ENCODE measurements at places on chromosomes 4 and X. TPM values are rescaled to one million over a fixed set of nuclear protein-coding genes. Genes with fewer than 3 reads are reported as not detected.

Gene NKX3-2
- total RNA-seq = not detected

GRCh38 chrX:131827935-131828334, 195.2 kb upstream of the STK26 start:
- DNase-seq = peak; percentile 29
- H3K27me3 ChIP-seq = no peaks in the 10 kb centered on the region
- peaks cover 15% of the 10 kb centered on the region for H3K4me1 ChIP-seq
- H3K27ac ChIP-seq = no peak overlapping the region
- H3K4me3 ChIP-seq = no peak overlapping the region
- no peaks in the 10 kb centered on the region for H3K36me3 ChIP-seq

GRCh38 chr4:152039023-152039481, 278.2 kb upstream of the GATB start:
- H3K36me3 ChIP-seq = no peaks in the 10 kb centered on the region
- H3K27me3 ChIP-seq = no peaks in the 10 kb centered on the region
- DNase-seq = no peak
- H3K4me1 ChIP-seq = no peaks in the 10 kb centered on the region

DNA sequence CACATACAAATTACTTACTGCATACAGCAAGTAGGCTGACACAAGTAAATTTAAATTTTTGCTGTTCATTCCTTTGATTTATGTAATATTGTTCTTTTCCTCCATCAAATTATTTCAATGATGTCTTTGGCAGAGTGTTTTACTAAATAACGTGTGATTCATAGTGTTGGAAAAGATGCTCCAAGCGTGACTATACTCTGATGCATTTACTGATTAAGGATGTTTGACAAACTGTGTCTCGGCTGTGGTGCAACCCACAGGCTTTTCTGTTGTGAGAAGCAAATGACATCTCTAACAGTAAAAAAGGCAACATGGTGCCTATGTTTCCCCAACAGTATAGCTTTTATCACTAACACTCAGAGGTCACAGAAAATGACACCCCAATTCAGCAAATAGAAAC, 540.9 kb downstream of the PPP4R3C start:
- H3K36me3 ChIP-seq = no peaks in the 10 kb centered on the region
- H3K4me1 ChIP-seq = no peaks in the 10 kb centered on the region
- DNase-seq = no peak
- no peaks in the 10 kb centered on the region for H3K27me3 ChIP-seq

Gene NLGN4X
- total RNA-seq = 0.12 TPM

DNA sequence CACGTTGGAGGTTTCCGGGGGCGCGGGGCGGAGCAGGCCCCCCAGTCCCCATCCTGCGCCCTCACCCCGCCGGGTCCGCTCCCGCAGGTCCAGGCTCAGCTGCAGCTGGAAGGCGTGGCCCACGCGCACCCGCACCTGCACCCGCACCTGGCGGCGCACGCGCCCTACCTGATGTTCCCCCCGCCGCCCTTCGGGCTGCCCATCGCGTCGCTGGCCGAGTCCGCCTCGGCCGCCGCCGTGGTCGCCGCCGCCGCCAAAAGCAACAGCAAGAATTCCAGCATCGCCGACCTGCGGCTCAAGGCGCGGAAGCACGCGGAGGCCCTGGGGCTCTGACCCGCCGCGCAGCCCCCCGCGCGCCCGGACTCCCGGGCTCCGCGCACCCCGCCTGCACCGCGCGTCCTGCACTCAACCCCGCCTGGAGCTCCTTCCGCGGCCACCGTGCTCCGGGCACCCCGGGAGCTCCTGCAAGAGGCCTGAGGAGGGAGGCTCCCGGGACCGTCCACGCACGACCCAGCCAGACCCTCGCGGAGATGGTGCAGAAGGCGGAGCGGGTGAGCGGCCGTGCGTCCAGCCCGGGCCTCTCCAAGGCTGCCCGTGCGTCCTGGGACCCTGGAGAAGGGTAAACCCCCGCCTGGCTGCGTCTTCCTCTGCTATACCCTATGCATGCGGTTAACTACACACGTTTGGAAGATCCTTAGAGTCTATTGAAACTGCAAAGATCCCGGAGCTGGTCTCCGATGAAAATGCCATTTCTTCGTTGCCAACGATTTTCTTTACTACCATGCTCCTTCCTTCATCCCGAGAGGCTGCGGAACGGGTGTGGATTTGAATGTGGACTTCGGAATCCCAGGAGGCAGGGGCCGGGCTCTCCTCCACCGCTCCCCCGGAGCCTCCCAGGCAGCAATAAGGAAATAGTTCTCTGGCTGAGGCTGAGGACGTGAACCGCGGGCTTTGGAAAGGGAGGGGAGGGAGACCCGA, 14.0 kb downstream of the SHOX start:
- H3K36me3 ChIP-seq = no peaks in the 10 kb centered on the region
- peaks cover 4% of the 10 kb centered on the region for H3K27me3 ChIP-seq
- H3K27ac ChIP-seq = no peak overlapping the region
- H3K4me1 ChIP-seq = no peaks in the 10 kb centered on the region

Gene F8A2
- total RNA-seq = not detected

DNA sequence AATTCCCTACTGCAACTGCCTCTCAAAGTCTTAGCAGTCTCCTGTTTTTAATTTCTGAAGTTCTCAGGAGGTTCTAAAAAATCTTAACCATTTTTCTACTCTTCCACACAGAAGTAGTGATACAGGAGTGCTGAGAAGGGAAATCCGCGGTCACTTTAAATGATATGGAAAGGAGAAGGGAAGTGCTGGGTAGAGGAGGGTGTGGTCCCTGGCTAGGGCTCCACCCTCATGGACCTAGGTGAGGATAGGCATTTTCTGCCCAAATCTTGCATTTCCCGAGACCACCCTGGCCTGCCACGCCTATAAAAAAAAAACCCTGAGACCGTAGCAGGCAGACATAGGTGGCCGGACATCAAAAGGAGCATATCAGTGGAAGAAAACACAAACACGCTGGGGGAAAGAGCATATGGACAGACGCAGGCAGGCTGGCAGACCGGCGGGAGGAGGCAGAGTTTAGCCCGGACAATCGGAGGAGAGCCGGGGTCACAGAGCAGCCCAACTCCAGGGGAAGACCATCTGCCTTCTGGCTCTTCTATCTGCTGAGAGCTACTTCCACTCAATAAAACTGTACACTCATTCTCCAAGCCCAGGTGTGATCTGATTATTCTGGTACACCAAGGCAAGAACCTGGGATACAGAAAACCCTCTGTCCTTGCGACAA, 85.7 kb downstream of the POU3F4 start:
- H3K27ac ChIP-seq = no peak overlapping the region
- H3K4me1 ChIP-seq = no peaks in the 10 kb centered on the region
- no peaks in the 10 kb centered on the region for H3K27me3 ChIP-seq
- DNase-seq = no peak

Gene SGMS2
- total RNA-seq = not detected

- no peak overlapping the region for H3K4me3 ChIP-seq
- no peaks in the 10 kb centered on the region for H3K27me3 ChIP-seq
- H3K36me3 ChIP-seq = no peaks in the 10 kb centered on the region
- H3K27ac ChIP-seq = no peak overlapping the region
- H3K4me1 ChIP-seq = no peaks in the 10 kb centered on the region
- no peak for DNase-seq
Measured at GRCh38 chr4:52783069-52783468, 31.8 kb upstream of the ERVMER34-1 start.

DNA sequence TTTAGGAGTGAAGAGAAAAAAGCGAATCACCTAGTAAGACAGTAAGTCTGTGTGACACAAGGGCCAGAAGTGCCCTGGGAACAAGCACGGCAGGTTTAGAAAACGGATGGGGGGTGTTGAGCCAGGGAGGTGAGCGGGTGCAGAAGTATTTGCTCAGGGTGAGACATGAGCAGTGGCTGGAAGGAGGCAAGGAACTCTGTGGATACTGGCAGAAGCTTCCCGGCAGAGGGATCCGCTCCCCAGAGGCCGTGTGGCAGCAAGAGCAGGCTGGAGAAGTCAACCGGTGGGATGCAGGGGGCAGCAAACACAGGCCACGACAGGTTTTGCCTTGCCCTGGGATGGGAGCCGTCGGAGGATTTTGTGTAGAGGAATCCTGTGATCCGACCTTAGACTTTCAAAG, 2.3 kb upstream of the UVSSA start:
- no peak overlapping the region for H3K27ac ChIP-seq
- DNase-seq = no peak
- no peak overlapping the region for H3K4me3 ChIP-seq

Gene SSR4
- 188 TPM for total RNA-seq

DNA sequence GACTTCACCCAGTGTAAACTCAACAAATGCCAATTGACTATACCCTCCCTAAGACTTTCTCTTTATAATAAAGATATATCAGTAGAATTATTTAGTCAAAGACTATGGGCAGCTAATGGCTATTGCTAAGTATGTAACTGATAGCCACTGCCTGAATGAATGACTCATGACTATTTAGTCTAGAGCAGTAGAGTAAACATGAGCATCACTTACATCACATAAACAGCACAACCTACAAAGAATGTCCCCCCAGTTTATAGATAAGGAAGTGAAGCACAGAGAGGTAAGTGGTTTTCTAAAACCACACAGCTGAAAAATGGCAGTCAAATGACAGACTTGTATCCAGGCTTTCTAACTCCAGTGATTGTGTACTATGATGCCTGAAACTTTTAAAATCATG, 507.0 kb downstream of the PPARGC1A start:
- no peak overlapping the region for H3K27ac ChIP-seq
- DNase-seq = no peak
- no peaks in the 10 kb centered on the region for H3K27me3 ChIP-seq
- no peaks in the 10 kb centered on the region for H3K4me1 ChIP-seq
- H3K36me3 ChIP-seq = no peaks in the 10 kb centered on the region
- H3K4me3 ChIP-seq = no peak overlapping the region

Gene GLRA3
- not detected for total RNA-seq

GRCh38 chr4:10007436-10007740, 13.9 kb downstream of the SLC2A9 start:
- DNase-seq = no peak
- no peaks in the 10 kb centered on the region for H3K27me3 ChIP-seq
- no peak overlapping the region for H3K4me3 ChIP-seq

- no peaks in the 10 kb centered on the region for H3K36me3 ChIP-seq
- peaks cover 20% of the 10 kb centered on the region for H3K4me1 ChIP-seq
- no peak for DNase-seq
- H3K27ac ChIP-seq = peak overlapping the region; percentile 43
- no peaks in the 10 kb centered on the region for H3K27me3 ChIP-seq
Measured at GRCh38 chr4:2850966-2851798, 7.5 kb downstream of the ADD1 start.

Gene ANKRD50
- total RNA-seq = 0.23 TPM

GRCh38 chr4:118313098-118313497, 39.7 kb downstream of the PRSS12 start:
- H3K4me3 ChIP-seq = no peak overlapping the region
- no peak for DNase-seq
- H3K27ac ChIP-seq = no peak overlapping the region
- no peaks in the 10 kb centered on the region for H3K36me3 ChIP-seq
- H3K27me3 ChIP-seq = no peaks in the 10 kb centered on the region
- H3K4me1 ChIP-seq = no peaks in the 10 kb centered on the region

DNA sequence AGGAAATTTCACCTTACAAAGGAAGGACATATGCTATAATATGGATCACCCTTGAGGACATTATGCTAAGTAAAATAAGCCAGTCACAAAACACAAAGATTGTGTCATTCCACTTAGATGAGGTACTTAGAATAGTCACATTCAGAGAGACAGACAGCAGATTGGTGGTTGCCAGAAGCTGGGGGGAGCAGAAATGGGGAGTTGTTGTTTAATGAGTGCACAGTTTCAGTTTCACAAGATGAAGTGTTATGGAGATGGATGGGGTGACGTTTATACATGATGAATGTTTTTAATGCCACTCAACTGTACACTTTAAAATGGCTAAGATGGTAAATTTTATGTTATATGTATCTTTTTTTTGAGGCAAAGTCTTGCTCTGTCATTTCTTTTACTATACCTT, 14.8 kb upstream of the SPON2 start:
- no peak overlapping the region for H3K4me3 ChIP-seq
- peaks cover 17% of the 10 kb centered on the region for H3K4me1 ChIP-seq
- H3K36me3 ChIP-seq = no peaks in the 10 kb centered on the region
- peak overlapping the region; percentile 24 for H3K27ac ChIP-seq
- no peaks in the 10 kb centered on the region for H3K27me3 ChIP-seq

Gene TREX2
- 6.1 TPM for total RNA-seq

All from T-cell (primary cell).